ENCODE measurements at places on chromosomes 6 and 20.

DNA sequence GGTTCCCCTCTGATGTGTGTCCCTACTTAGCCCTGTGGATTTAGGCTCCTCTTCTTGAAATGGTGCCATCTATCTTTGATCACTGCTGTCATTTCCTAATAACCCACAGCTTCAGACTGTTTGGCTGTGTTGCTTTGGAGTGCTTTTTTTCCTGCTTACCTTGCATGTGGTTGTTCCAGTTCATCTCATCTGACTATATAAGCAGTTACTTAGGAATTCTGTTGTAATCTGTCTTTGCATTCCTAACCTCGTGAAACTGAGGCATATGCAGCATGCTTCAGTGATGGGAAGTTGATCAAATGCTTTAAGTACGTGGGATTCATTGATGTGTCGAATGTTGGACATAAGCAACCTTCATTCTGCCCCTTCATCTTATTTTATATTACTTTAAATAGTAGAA is 115.8 kb upstream of the FLRT3 start:
- DNase-seq, result no peak

- no peak for DNase-seq
Observed at GRCh38 chr6:13660893-13661292, 45.8 kb downstream of the NOL7 start.

- peak; percentile 38 for DNase-seq
Observed at GRCh38 chr6:52361414-52361944, 472 bp upstream of the PAQR8 start.

DNA sequence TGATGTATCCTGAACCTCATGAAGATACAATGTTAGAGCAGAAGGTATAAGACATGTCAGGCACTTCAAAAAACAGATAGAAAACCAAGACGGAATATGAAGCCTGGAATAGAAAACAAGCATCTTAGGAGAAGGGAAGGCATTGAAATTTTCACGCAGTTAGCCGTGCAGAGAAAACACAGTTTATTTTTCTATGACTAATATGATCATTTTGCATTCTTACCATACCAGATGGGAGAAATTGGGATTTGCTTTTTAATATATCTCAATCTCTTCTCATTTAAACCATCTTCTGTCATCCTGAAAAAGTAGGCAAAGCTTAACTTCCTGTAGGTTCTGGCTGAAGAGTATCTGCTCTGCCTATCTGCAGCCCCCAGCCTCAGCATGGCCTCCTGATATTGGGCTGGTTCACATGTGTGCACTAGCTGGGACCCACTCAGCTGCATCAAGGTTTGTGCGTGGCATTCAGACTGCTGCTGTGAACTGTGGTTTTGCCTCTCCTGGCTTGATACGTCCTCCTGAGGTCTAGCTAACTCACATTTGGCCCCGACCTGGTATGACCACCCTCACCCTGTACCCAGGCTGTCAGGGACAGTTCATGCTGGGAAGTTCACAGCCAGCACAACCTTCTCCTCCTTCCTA is 392.5 kb upstream of the SASH1 start:
- DNase-seq, result no peak

- DNase-seq, result no peak
Observed at GRCh38 chr20:9402141-9402540, 112.2 kb upstream of the LAMP5 start.

- DNase-seq, result no peak
Observed at GRCh38 chr6:166851911-166852310, 104.4 kb downstream of the RNASET2 start.

GRCh38 chr20:41110930-41111577 is 26.3 kb upstream of the PLCG1 start:
- no peak for DNase-seq

DNA sequence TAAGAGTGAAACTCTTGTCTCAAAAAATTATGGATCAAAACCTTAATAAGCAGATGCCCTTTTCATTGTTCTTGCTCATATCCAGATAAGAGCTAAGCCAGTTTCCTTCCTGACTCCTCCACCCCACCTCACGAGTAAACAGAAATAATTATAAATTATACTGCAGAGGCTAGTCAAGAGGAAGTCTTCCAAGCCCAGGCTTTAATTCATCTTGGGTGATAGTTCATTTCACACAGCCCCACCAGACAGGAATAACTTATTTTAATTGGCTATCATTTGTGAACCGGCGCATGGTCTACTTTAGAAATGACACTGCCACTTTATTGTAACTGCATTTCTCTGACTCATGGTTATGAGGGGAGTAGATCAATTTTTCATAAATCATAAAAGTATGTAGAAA is 102.0 kb downstream of the BTBD3 start:
- DNase-seq, result no peak

Measured in CD4-positive, alpha-beta T cell treated with Interleukin-6 for 4 hours (primary cell).